Smooth muscle cell of trachea (primary cell): ENCODE measurements at places on chromosomes 2 and 18. TPM values are rescaled to one million over a fixed set of nuclear protein-coding genes. Genes with fewer than 3 reads are reported as not detected.

CDH19 gene
- total RNA-seq = not detected in 2 replicates

KCNG2 gene
- total RNA-seq = 0.73 and 3.3 TPM in 2 replicates

SCYGR1 gene
- not detected in 2 replicates for total RNA-seq

SLC19A3 gene
- 0.17 and 0.29 TPM in 2 replicates for total RNA-seq

MAPK4 gene
- not detected in 2 replicates for total RNA-seq

SMPD4 gene
- 18.5 and 31.0 TPM in 2 replicates for total RNA-seq

CCBE1 gene
- 69.0 and 69.4 TPM in 2 replicates for total RNA-seq

MROH2A gene
- not detected in 2 replicates for total RNA-seq

RFTN2 gene
- total RNA-seq = 3.6 and 4.0 TPM in 2 replicates

DSG1 gene
- total RNA-seq = not detected in 2 replicates

GALNT5 gene
- 62.3 and 81.0 TPM in 2 replicates for total RNA-seq

STK17B gene
- total RNA-seq = 38.0 and 52.2 TPM in 2 replicates

ANTXR1 gene
- 39.4 and 45.7 TPM in 2 replicates for total RNA-seq

ZFP36L2 gene
- total RNA-seq = 33.7 and 34.6 TPM in 2 replicates

DNPEP gene
- 90.3 and 157 TPM in 2 replicates for total RNA-seq

DYNC2LI1 gene
- total RNA-seq = 19.2 and 25.2 TPM in 2 replicates

TUBB8B gene
- not detected in 2 replicates for total RNA-seq

KCNIP3 gene
- 2.9 and 3.6 TPM in 2 replicates for total RNA-seq
